HCT116 (cell line): ENCODE measurements at places on chromosomes 3 and 15. TPM values are rescaled to one million over a fixed set of nuclear protein-coding genes. Genes with fewer than 3 reads are reported as not detected.

GRCh38 chr3:124698030-124698770, 32.1 kb upstream of the UMPS start:
- no peaks in the 10 kb centered on the region for H3K36me3 ChIP-seq
- no peak for DNase-seq
- no peak overlapping the region for H3K4me3 ChIP-seq
- no peak overlapping the region for H3K27ac ChIP-seq

The MAP1A gene
- 1.9 TPM for total RNA-seq

GRCh38 chr3:52800079-52800478, 5.5 kb downstream of the ITIH3 start:
- no peak overlapping the region for H3K27ac ChIP-seq
- no peaks in the 10 kb centered on the region for H3K27me3 ChIP-seq
- no peaks in the 10 kb centered on the region for H3K4me1 ChIP-seq
- DNase-seq, result no peak
- H3K36me3 ChIP-seq, result no peaks in the 10 kb centered on the region
- no peak overlapping the region for H3K4me3 ChIP-seq

GRCh38 chr3:195094191-195094921, 176.6 kb downstream of the XXYLT1 start:
- no peak overlapping the region for H3K27ac ChIP-seq
- no peaks in the 10 kb centered on the region for H3K4me1 ChIP-seq
- H3K36me3 ChIP-seq, result no peaks in the 10 kb centered on the region
- DNase-seq, result no peak

The COL6A6 gene
- total RNA-seq, result not detected

GRCh38 chr3:53009826-53010539, 35.9 kb downstream of the SFMBT1 start:
- H3K36me3 ChIP-seq, result no peaks in the 10 kb centered on the region
- no peak for DNase-seq
- H3K4me1 ChIP-seq, result no peaks in the 10 kb centered on the region
- no peaks in the 10 kb centered on the region for H3K27me3 ChIP-seq
